ENCODE measurements at places on chromosomes 16 and 17.

- no peak for DNase-seq
Measured at GRCh38 chr16:23907457-23907902, 71.7 kb downstream of the PRKCB start.

DNA sequence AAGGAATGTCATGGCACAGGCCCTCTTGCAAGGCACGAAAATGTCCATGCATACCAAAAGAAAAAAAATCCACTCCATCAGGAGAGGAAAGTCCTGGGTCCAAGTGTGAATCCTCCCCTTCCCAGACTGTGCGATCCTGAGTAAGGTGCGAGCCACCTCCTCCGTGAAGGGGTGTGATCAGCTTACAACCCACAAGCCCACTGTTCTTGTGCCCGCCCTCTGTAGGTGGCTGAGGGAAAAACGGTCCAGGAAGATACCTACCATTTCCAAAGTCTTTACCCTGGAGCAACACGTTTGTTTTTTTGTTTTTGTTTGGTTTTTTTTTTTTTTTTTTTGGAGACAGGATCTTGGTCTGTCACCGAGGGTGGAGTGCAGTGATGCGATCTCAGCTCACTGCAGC lies 116.5 kb downstream of the ZNF423 start:
- no peak for DNase-seq

GRCh38 chr17:44210342-44211192 lies 8.9 kb downstream of the UBTF start:
- peak; percentile 93 for DNase-seq

- DNase-seq = no peak
Measured at GRCh38 chr17:9729034-9729650, 62.2 kb downstream of the DHRS7C start.

DNA sequence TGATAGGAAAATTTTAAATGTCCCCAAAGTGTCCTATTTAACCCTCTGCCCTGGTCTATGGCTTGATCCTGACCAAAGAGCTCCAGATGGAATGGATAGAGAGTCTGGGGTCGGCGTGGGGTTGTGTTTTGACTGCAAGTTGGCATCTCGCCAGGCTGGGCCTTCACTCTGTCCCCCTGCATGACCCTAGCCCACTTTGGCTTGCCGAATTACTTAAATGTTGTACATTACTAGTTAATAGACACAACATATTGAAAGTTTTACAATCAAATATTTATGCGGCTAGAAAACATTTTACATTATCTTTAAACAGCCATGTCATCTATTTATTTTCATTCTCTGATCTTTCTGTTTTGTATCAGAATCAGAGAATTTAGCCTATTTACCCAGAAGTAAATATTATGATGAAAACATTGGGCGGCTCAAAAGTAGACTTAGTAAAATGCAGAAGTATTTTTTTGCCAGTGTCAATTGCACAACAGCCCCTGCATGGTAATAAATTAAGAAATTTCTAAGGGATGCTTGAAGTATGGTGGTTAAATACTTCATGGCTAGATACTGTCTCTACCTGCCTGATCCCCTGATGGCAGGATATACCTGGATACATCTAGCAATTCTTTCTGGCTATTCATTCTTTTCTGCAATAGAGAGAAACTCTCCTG lies 18.8 kb upstream of the MYOCD start:
- no peak for DNase-seq

DNA sequence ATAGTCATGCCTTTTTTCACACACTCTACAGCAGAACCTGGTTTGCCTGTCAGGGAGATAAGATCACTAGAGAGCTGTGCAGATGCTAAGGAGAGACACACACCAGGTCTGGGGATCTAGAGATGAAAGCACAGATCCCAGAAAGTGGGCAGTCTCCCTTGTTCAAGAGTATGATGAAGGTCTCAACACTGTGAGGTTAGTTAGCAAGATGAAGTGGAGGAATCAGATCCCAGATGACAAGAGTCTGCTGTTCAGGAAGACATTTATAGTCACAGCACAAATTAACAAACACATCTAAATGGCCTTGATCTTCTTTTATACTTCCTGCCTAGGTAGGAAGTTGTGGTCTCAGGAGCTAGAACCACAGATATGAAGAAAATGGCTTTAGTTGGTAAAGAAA lies 23.4 kb upstream of the SKAP1 start:
- DNase-seq = no peak

DNA sequence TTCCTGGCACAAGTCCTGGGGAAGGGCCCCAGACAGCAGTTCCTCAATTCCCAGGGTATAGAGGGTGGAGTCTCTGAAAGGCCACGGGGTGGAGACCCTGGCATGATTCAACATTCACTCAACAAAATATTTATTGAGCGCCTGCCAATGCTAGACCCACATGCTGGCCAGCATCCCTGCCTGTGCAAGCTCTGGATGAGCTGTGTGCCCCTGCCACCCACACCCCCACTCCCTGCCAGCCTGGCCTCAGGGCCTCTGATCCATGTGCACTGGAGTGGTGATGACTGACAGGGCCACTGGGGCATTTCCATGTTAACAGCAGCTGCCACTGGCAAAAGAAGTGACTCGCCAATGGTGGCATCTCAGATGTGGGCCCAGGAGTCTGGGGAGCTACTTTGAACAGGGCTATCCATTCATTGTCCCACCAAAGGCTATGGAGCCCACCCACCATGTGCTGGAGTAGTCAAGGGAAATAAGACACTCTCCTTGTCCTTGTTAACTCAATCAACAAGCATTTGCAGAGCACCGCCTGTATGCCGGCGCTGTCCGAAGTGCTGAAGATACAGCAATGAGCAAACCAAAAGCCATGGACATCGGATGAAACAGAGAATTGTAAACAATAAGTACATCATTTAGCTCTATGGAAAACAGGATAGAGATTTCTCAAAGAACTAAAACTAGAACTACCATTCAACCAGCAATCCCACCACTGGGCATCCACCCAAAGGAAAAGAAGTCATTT lies 3.0 kb upstream of the PRSS22 start:
- DNase-seq = no peak

- no peak for DNase-seq
Measured at GRCh38 chr17:77315551-77316190, 174.9 kb downstream of the SEC14L1 start.

DNA sequence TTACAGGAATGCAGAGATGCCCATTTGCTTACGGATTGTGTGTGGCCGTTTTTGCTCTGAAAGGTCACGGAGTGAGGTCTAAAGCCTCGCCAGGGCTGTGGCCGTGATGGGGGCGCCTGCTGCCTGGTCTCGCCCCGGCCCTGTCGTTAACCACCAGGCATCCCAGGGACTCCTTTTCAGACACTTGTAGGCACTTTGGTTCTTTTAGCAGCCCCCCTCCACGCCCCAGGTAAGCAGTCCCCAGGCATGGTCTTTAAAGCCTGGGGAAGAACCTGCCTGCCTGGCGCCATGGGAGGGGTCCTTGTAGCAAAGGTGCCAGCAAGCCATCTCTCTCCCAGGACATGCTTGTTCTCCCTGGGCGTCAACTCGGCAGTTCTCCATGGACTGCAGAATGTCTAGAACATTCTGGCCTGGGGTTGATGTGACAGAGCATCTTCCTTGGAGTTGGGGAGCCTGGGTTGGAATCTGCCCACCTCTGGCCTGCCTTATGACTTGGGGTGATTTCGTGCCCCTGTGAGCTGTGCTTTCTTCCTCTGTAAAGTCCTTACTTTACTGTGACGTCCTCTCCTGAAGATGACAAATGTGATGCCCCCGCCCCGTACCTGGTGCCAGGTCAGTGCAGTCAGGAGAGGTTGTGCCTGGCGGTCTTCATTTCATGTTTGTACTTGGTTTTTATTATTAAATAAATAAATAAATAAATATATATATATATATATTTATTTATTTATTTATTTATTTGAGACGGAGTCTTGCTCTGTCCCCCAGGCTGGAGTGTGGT lies 5.4 kb downstream of the KCTD5 start:
- no peak for DNase-seq

GRCh38 chr17:70552230-70552981 lies 383.1 kb downstream of the KCNJ2 start:
- DNase-seq = no peak

DNA sequence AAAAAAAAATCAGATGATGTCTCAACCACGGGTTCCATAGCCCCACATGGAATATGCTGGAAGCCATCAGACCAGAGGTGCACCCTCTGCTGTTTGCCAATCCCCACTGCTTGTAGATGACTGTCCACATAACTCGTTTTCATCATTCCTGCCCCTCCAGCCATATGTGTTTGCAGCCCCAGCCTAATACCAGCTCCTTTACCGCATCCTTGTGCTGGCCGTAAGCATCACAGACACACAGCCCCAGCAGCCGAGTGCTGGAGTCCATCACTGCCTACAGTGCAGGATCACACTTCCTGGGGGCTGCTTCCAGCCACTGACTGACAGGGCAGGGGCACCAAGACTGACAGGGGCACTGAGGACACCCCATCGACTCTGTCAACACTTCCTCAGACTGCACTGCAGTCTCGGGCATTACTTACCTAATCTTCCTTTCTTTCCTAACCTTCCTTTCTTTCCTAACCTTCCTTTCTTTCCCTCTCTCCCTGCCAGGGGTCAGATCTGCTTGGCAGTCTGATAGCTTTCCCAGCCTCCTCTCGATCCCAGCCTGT lies 5.0 kb downstream of the RCVRN start:
- DNase-seq = no peak

GRCh38 chr16:77589071-77589765 lies 133.1 kb upstream of the NUDT7 start:
- DNase-seq = no peak

DNA sequence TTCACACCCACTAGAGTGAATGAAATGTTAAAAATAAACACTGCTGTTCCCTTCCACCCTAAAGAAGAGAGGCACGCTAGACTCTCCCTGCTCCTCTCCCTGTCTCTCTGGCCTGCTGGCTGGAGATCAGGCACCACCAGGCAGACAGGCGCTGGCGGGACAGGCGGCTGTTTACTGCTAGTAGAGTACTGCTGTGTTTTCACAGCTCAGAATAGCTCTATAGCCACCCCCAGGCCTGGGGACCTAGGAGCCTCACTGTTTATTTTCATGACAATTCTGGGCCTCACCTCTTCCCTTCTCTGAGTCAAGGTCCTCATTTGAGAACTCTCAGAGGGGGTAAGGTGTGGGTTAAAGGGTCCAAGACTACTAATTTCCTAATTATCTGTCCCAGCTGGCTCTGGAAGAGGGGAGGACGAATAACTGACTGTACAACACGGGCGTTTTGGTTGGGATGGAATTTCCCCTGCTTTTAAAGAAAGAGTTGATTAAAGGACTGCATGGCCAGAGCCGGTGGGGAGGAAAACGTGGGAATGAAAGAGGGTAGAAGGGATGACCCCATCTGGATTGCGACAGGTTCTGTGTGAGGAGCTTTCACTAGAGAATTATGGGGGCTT lies 9.0 kb upstream of the G6PC1 start:
- DNase-seq = no peak

- DNase-seq = no peak
Measured at GRCh38 chr16:57640612-57641011, 12.2 kb downstream of the ADGRG1 start.

GRCh38 chr16:85335584-85336491 lies 223.6 kb upstream of the CIBAR2 start:
- DNase-seq = no peak

GRCh38 chr17:80492343-80493136 lies 16.1 kb upstream of the NPTX1 start:
- DNase-seq = no peak

GRCh38 chr17:72706396-72706981 lies 386.0 kb downstream of the SLC39A11 start:
- no peak for DNase-seq

DNA sequence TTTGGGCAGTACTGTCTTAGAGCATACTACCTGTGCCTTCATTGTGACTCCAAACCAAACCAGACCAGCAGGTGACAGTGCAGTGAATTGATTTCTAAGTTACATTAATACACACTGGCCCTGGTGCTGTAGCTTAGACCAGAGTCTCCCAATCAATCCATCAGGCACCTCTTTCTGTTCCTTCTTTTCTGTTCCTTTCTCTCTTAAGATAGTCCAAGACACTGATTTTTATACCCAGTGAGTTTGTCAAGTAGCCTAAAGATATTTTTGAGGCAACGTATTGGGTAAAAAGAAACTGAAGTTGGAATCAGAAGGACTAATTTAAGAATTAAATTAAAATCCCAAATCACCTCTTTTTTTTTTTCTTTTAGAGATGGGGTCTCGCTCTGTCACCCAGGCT lies 43.1 kb downstream of the ABAT start:
- no peak for DNase-seq

All from stimulated activated CD4-positive, alpha-beta T cell treated with anti-CD3 and anti-CD28 coated beads, Interleukin-2, amount 100 ng/mL, for 24 hours (primary cell).